AG04449 (cell line): ENCODE measurements at places on chromosomes 16 and 17.

DNA sequence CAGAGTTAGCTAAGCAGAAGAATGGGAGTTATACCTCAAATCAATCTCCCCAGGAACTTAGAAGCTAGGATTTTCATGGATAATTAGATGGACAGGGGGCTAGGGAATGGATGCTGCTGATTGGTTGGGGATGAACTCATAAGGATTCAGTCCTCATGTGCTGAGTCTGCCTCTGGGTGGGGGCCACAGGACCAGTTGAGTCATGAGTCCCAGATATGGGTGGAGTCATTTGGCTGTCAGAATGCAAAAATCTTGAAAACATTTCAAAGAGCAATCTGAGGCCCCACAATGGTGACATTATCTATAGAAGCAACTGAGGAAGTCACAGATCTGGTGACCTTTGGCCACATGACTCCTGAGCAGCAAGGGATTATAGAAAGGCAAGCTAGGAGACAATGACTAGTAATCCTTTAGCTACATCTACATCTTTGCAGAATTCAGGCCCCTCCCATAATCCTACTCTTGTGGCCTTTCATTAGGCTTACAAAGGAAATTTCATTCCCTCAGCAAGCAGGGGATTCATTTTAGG lies 82.6 kb upstream of the CCL2 start:
- no peak for DNase-seq

DNA sequence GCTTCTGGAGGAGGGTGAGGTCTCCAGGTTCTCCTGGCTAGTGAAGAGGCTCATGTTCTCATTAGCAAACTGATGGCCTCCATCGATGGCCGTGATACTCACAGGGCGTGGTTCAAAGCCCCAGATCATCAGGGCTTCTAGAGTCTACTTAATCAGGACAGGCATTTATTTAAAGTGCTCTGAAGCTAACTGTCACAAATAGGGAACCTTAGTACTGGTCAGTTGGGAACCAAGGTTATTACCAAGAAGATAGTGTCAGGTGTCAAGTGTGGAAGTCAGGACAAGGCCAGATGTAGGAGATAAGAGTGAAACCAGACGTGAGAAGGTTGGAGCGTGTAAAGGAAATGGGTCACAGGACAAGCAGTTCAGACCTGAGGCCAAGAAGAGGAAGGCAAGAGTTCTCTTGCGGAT lies 56.9 kb downstream of the PIGL start:
- no peak for DNase-seq

GRCh38 chr17:73690676-73691075 lies 46.4 kb upstream of the SDK2 start:
- no peak for DNase-seq

DNA sequence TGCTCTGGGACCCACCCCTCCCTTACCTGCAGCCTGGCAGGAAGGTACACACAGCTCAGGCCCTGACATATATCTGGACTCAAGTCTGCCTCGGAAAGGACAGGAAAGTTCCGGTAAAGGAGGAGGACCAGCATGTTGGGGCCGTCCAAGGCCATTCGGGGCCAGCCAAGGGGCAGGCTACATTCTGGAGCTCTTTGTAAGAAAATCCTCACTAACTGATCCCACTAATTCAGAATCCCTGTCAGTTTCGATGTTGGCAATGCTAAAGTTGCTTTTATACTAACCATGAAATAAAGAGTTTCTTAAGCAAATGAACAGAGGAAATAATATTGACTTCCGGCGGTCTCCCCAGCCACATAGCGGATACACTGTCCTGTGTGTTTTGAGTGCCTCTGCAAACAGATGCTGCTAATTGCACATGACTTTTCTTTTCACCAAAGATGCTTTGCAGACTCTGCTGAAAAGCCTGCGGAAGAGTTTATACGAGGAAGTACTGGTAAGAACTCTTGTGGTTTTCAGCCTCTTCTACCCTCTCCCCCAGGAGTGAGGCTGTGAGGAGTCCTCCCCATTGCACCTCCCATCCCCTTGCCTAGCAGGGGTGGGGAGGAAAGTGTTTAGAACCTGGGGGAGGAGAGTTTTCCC lies 54.8 kb downstream of the PLXDC1 start:
- DNase-seq: no peak

GRCh38 chr17:18033442-18034099 lies 5.4 kb downstream of the ATPAF2 start:
- DNase-seq: peak; percentile 49

DNA sequence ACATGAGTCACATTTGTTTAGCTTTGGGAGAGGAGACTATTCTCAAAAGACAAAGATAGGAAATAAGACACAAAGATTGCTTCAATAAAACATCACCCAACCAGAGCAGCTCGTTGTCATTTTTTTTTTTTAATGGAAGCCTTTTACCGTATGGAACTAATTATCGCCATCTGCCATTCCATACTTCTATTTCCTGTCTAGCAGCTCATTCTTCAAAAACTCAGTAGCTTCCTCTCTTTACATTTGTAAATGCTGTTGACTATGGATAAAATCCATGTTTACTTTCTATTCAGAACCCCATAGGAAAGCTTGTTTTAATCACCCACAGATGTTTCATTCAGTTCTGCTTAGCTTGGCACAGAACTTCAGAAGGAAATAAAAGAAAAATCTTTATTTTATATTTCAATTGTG lies 110.0 kb upstream of the PSMD7 start:
- DNase-seq: peak; percentile 3

DNA sequence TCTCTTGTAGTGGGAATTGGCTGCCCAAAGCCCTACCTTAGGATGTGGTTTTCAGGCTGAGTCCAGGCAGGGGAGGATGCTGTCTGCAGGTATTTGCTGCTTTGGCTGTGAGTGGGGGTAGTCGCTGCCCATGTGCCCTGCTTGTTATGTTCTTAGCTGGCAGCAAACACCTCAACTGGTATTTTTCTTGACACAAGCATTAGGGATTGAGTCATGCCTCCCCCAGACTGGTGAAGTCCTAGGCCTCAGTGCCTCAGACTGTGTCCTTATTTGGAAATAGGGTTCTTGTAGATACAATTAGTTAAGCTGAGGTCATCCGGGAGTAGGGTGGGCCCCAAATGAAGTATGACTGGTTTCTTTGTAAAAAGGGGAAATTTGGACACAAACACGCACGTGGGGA lies 808.3 kb upstream of the EEF2KMT start:
- DNase-seq: no peak

DNA sequence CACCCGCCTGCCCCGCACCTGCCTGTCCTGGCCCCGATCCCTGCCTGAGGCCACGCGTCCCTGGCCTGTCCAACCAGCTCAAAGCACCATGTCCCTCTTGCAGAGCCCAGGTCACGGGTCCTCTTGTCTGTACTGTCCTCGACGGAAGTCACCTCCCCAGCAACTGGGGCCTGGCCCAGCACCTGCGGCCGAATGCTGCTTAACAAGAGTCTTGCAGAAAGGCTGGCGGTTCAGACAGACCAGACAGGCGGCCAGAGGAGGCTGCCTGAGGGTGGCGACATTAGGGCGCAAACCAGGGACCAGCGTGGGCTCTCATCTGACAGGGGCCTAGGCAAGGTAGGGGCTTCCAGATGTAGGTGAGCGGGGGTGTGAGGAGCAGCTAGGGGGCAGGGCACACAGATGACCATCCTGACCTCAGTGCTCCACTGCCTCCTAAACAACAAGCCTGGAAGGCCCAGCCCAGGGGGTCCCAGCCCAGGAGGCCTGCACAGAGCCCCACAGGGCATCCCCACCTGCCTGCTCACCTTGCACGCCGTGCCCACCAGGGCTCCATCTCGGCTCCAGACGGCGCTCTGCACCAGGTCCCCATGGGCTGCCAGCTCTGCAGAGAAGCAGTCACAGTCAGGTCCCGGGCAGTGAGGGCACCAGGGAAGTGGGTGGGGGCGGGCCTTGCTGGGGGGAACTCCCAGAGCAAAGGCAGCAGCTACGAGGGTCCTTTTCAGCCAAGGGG lies 11.3 kb downstream of the CORO7 start:
- no peak for DNase-seq

DNA sequence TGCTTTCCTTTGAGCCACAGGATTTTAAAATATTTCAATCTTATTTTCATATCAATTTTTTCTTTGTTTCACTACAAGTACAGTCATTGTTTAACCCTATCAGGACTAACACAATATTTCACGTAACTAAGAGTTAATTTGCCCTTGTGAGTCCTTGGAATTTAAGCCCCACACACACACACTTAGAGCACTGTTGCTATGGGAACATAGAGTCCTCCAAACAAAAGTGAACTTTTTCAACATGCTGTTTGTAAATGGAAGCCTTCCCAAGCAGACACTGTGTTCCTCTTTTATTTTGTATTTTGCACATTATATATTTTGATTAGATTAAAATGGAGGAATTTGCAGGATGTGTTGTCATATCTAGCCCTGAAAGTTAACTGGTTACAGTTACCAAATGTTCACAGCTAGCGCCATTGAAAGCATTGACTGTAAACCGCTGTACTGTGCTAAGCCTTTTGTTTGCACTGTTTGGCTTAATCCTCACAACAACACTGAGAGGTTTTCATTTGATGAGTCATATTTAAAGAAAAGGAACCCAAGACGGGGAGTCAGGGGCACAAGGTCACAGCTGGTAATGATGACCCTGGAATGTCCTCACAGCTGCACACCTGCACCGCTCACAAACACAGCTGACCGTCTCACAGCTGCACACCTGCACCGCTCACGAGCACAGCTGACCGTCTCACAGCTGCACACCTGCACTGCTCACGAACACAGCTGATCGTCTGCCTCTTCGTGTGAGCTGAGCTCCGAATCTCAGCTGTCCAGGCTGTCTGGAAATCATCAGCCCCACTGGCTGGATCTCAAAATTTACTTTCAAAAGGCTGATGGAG lies 6.3 kb downstream of the HSBP1 start:
- no peak for DNase-seq

DNA sequence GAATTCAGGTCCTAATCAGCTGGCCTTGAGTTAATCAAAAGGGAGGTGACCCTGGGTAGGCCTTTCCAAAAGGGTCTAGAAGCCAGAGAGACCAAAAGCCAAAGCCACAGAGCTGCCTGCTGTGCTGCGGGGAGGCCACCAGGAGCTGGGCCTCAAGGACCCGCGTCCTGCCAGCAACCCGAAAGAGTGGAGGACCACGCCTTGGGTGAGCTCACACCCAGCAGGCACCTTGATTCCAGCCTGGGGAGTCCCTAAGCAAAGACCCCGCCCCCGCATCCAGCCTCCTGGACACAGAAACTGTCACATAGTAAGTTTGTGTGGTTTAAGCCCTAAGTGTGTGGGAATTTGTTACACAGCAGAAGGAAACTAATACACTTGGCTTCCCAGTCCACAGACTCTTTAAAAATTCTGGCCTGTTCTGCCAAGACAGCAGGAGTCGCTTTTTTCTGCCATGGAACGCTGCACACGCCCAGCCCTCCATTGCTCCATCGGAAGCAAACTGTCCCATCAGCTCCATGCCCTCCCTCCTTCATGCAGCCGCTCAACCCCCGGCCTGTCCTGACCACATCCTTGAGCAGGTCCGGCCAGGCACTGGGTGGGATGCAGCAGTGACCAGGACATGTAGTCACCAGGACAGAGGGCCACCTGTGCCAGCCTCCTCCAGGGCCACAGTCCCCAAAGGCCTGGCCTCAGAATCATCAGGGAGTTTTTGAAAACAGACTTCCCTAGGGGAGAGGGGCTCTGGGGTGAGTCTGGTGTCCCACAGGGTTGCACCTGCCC lies 20.9 kb upstream of the RASD1 start:
- DNase-seq: no peak

DNA sequence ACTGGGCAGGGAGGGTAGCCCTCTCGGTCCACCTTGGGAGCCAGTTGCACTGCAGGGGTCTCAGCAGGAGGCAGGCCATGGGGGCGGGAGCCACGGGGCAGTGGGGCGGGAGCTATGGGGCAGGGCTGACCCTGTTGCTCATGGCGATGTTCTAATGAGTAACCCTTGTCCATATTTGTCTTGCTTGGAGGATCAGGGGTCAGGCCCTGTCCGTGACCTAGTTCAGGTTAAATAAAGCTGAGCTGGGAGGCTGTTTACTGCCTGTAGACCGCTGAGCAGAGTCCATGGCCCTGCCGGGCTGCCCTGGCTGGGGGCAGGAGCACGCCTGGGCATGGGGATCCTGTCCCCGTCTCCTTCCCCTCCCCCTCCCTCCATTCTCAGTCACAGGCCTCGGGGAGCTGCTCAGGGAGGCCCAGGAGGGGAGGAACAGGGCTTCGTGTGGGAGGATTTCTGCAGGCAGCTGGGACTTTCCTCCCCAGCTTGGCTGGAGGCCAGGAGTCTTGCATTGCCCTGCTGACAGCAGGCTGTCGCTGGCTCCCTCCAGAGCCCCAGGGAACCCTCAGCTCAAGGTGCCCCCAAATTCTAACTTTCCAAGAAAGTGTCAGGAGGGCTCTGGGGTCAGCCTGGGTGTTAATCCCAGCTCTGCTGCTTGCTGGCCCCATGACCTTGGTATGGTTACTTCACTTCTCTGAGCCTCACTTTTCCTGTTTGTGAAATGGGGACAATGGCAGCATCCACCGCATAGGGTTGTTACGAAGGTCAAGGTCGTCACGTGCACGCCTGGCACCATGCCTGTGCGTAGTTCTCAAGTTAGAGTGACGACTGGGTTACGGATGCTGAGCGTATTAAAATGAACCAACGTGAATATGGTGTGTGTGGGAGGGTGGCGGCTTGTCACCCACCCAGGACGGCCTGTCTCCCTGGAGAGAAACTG lies 6.1 kb upstream of the SERPINF2 start:
- peak; percentile 40 for DNase-seq

GRCh38 chr16:21208446-21209230 lies 2.7 kb downstream of the ZP2 start:
- no peak for DNase-seq

GRCh38 chr16:89144681-89145080 lies 26.9 kb upstream of the CDH15 start:
- no peak for DNase-seq

GRCh38 chr16:28292731-28293600 lies 641 bp downstream of the SBK1 start:
- no peak for DNase-seq

DNA sequence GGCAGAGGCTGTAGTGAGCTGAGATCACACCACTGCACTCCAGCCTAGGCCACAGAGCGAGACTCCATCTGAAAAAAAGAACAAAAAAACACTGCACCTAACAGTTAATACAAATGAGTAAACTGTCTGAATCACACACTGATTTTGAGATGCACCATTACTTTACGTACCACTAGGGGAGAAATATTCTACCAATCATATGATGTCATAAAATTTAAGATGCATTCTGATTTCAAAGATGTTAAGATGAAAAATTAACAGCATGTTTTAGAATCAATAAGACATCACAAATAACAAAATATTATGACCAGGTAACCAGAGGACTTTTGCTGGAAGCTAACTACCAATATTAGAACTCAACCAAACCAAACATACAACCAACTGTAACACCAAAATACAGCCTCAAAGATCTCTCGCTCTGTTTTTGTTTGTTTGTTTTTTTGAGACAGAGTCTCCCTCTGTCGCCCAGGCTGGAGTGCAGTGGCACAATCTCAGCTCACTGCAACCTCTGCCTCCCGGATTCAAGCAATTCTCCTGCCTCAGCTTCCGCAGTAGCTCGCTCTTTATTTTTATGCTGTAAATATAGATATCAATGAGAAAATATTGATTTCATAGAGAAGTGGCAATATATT lies 31.6 kb downstream of the GLG1 start:
- no peak for DNase-seq

DNA sequence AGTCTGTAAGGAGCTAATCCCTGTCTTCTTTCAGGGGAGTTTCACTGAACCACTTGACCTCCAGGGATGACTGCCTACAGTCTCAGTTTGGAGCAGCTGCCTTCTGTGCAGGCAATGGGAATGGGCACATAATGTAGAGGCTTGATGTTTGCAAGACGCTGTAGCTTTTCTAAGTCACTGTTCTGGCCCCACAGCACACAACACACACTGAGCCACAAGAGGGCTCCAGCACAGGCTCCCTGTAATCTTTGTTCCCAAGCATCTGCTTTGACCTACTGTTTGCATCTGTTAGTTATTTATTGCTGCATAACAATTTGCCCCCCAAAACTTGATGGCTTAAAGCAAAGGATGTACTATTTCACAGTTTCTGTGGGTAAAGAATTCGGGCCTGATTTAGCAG lies 419.0 kb upstream of the ASIC2 start:
- no peak for DNase-seq
